Activated CD8-positive, alpha-beta memory T cell treated with anti-CD3 and anti-CD28 coated beads for 1 hour (primary cell): ENCODE measurements at places on chromosomes 7 and 10.

- DNase-seq: no peak
Observed at GRCh38 chr10:79367426-79368189, 20.3 kb downstream of the PPIF start.

DNA sequence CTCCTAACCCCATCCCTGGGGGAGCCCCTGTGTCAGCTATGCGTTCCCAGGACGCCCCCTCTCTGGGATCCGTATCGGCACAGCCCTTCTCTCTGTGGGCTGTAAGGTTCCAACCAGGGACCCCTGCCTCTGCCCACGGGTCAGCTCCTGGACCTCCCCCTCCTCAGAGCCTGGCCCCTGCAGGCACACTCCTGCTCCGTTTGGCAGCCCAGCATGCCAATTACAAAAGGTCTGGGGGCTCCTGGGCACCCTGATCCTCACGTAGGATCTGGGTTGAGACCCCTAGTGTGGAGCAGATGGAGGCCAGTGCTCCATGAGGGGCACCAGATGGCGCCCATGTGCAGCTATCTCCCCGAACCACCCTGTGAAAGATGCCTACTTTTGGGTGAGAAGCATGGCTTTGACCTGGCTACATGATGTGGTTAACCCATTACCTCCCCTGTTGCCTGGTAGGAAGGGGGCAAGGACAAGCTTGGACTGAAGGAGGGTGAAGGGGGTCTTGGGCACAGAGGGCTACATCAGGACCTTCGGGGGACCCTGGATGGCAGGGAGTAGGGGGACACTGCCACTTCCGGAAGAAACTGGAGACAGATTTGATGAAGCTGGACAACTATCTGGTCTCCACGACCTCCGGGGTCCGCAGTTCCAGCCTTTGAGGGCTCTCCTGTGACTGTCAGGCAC is 9.0 kb downstream of the TACR2 start:
- no peak for DNase-seq

GRCh38 chr10:103154521-103155299 is 38.4 kb downstream of the NT5C2 start:
- DNase-seq: no peak

- DNase-seq: no peak
Observed at GRCh38 chr10:52314822-52315552, 906 bp downstream of the DKK1 start.

DNA sequence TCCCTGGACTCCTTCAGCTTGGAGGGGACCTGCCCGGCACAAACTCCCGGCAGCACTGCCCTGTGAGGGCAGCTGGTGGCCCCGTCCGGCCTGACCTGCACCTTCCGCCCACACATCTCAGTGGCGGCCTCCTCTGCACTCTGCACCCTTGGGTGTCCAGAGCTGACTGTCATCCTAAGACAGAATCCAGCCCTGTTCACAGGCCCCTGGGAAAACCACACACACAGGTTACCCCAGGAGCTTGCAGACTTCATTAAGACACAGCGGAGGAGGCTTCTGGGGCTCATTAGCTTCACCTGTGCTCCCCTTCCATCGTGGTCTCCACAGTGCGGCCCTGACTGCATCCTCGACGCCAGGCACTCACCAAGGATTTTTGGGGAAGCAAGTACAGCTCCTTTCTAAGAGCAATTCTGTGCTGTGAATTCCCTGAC is 51.5 kb upstream of the SHH start:
- no peak for DNase-seq

- DNase-seq: no peak
Observed at GRCh38 chr10:71434760-71435394, 38.2 kb downstream of the CDH23 start.

GRCh38 chr7:4040109-4040928 is 641.8 kb upstream of the FOXK1 start:
- DNase-seq: no peak

DNA sequence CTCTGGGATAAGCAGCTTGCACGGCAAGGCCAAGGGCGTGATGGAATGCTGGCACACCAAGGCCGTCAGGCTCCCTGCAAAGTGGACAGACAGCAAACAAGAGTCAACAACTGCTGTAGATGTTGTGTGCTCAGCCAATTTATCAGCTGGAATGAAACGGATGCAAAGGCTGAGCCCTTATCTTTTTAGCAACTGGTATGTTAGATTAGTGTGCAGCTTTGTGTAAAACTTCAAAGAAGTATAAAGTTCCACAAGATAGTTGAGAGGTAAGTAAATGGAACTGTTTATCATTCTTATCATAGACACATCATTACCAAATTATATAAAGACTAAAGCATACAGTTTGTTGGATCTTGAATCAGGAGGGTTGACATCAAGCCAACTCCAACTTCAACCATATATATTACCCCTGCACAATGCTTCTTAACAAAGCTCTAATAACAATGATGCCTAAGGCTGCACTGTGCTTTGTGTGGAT is 289.0 kb downstream of the TNS3 start:
- no peak for DNase-seq

GRCh38 chr7:98051118-98051744 is 55.4 kb upstream of the LMTK2 start:
- peak; percentile 18 for DNase-seq

- DNase-seq: no peak
Observed at GRCh38 chr7:68078157-68078710, 1081.6 kb downstream of the TYW1 start.

GRCh38 chr7:8638076-8638475 is 204.7 kb downstream of the NXPH1 start:
- DNase-seq: no peak

- DNase-seq: no peak
Observed at GRCh38 chr7:40827222-40828085, 692.6 kb downstream of the SUGCT start.

- no peak for DNase-seq
Observed at GRCh38 chr7:99406557-99406956, 1.8 kb downstream of the PDAP1 start.

DNA sequence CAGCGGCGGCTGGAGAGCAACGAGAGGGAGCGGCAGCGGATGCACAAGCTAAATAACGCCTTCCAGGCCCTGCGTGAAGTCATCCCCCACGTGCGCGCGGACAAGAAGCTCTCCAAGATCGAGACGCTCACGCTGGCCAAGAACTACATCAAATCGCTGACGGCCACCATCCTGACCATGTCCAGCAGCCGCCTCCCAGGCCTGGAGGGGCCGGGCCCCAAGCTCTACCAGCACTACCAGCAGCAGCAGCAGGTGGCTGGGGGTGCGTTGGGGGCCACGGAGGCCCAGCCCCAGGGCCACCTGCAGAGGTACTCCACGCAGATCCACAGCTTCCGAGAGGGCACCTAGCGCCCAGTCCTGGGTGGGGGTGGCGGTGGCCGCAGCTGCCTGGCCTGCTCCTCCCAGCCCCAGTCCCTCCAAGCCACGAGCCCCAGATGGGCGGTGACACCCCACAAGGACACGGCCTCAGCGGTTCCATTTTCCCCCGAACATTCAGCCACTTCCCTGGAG is 1.3 kb downstream of the BHLHA15 start:
- no peak for DNase-seq
